ENCODE measurements at places on chromosomes 12 and 14. TPM values are rescaled to one million over a fixed set of nuclear protein-coding genes. Genes with fewer than 3 reads are reported as not detected.

Gene ADCY4
- total RNA-seq, result 1.0 TPM

Gene PKP2
- 0.25 TPM for total RNA-seq

Gene TAS2R19
- total RNA-seq, result 4.2 TPM

DNA sequence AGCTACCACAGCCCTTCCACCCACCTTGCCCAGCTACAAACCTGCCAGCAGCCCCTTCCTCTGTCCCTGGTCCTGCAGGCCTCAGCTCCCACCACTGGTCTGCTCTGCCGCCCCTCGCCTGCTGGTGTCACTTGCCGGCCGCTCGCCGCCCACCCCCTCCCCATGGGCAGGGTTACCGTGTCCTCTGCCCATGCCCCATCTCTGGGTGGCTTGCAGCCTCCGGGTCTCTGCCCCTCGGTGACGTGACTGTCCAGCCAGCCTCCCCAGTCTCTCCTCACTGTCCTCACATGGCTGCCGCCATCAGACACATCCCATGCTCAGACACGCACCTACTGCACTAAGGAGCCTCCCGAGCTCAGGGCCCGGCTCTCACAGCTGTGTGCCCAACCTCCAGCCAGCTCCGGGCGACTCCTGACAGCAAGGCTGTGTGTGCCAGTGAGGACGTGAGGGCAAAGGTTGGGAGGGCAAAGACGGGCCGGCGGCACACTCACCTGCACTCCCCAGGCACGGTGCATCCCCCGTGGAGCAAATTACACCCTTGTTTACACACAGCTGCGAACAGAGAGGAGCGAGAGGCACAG is 13.4 kb downstream of the JAG2 start:
- H3K36me3 ChIP-seq, result no peaks in the 10 kb centered on the region
- no peak for DNase-seq
- H3K27me3 ChIP-seq, result no peaks in the 10 kb centered on the region
- no peaks in the 10 kb centered on the region for H3K4me1 ChIP-seq

- no peak for DNase-seq
- no peaks in the 10 kb centered on the region for H3K27me3 ChIP-seq
- H3K4me3 ChIP-seq, result no peak overlapping the region
- peaks cover 12% of the 10 kb centered on the region for H3K36me3 ChIP-seq
- H3K27ac ChIP-seq, result no peak overlapping the region
- peaks cover 9% of the 10 kb centered on the region for H3K4me1 ChIP-seq
Measured at GRCh38 chr14:71722885-71723284, 209.3 kb upstream of the RGS6 start.

- H3K36me3 ChIP-seq, result no peaks in the 10 kb centered on the region
- H3K4me1 ChIP-seq, result no peaks in the 10 kb centered on the region
- no peak overlapping the region for H3K4me3 ChIP-seq
- no peaks in the 10 kb centered on the region for H3K27me3 ChIP-seq
- no peak for DNase-seq
Measured at GRCh38 chr12:88496429-88496828, 83.8 kb downstream of the KITLG start.
